ENCODE measurements at places on chromosomes 12 and 14.

GRCh38 chr14:20997115-20997514 is 2.0 kb upstream of the SLC39A2 start:
- DNase-seq: no peak

- DNase-seq: peak; percentile 22
Observed at GRCh38 chr14:102849526-102850379, 72.5 kb downstream of the TRAF3 start.

- DNase-seq: no peak
Observed at GRCh38 chr12:106190581-106190980, 51.8 kb upstream of the NUAK1 start.

- DNase-seq: no peak
Observed at GRCh38 chr12:6428326-6428725, 16.4 kb upstream of the CD27 start.

- DNase-seq: no peak
Observed at GRCh38 chr14:59334253-59334652, 130.9 kb downstream of the GPR135 start.

DNA sequence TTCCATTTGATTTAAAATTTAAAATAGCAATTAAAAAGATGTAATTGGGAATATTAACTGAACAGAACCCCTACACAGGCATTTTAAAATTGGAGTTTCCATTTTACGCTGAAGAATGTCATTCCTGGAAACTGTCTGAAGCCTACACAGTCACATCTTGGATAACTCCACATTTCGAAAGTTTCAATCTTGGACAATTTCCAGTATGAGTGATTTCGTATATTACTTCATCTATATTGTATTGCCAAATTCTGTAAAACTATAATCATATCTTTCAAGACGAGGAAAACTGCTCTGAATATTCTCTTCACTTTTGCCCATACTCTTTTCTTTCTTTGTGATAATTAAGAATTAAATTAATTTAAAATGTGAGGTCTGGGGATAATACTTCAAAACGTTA is 194.2 kb upstream of the ABCD2 start:
- no peak for DNase-seq

- peak; percentile 50 for DNase-seq
Observed at GRCh38 chr14:96797582-96798349, 584 bp downstream of the VRK1 start.

DNA sequence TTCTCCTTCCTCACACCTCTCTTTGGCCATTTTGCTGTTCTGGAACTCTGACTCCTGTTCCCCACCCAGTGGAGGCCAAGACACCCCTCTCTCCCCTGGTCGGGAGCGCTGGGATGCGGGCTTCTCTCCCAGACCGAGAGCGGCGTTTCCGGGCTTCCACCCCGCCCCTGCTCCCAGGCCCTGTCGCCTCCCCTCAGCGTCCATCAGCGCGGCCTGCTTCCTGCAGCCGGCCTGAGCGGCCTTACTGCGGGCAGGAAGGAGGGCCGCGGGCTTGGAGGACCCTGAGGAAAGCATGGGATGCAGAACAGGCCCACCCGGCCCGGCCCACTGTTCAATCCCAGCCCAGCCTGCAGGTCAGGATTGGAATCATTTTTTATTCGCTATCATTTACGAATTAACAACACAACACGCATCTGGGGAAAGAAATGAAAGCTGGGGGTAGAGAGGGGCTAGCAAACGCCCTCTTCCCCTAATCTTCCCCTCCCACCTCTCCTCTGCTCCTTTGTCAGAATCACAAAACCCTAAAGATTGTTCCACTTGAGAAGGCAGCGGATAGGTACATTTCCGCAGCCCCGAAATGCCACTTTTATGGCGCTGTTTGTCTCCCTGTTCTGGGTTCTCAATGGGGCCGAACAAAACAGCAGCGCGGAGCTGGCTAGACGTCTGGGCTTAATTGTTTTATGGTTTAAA is 3.8 kb upstream of the HOXC8 start:
- DNase-seq: peak; percentile 57

- peak; percentile 66 for DNase-seq
Observed at GRCh38 chr14:59483363-59483762, 845 bp downstream of the L3HYPDH start.

DNA sequence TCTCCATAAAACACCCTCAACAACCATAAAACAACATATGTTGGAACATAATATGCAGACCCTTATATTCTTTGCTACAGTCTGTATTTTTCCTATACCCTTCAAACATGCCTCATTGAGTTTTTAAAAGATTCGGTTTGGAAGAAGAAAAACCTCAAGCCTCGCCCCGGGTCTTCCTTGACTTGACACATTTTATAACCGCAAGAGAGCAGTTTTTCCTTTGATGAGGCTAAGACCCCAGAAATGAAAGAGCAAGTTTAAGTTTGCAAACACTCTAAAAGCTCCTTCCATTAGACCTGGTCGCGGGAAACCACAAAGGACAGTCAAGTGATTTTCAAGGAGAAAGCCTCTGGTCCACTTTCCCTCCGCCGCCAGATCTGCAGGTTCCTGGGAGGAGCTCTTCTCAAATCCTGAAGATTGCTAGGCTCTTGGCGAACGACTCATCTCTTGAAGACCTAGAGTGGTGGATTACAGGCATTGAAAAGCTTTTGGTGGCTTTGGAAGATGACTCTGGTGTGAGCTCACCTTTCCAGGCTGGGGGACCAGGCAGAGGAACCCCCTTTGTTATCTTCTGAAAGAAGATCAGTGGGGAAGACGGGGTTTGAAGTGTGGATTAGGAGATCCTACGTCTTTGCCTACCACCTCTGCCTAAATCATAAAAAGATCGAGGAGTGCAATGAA is at the start of gene ASCL4:
ASCL4 (plus strand) TSS at position 356 of the 681 bp plus-strand sequence. CDS start 515 bp downstream, outside the sequence.
- no peak for DNase-seq

DNA sequence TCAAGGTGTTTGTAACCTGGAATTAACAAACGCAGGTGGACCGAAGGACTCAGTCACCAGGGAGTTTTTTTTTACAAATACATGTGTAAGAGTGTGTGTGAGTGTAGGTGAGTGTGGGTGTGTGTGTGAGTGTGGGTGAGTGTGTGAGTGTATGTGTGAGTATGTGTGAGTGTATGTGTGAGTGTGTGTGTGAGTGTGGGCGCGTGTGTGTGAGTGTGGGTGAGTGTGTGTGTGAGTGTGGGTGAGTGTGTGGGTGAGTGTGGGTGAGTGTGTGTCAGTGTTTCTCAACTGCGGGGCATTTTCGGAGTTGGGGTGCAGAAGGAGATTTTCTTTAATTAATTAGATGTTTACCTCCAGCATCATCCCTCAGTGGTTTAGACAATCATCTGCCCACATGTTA is 1178.8 kb downstream of the VRK1 start:
- DNase-seq: no peak

GRCh38 chr12:107477018-107477417 is 208.6 kb upstream of the PWP1 start:
- DNase-seq: no peak

DNA sequence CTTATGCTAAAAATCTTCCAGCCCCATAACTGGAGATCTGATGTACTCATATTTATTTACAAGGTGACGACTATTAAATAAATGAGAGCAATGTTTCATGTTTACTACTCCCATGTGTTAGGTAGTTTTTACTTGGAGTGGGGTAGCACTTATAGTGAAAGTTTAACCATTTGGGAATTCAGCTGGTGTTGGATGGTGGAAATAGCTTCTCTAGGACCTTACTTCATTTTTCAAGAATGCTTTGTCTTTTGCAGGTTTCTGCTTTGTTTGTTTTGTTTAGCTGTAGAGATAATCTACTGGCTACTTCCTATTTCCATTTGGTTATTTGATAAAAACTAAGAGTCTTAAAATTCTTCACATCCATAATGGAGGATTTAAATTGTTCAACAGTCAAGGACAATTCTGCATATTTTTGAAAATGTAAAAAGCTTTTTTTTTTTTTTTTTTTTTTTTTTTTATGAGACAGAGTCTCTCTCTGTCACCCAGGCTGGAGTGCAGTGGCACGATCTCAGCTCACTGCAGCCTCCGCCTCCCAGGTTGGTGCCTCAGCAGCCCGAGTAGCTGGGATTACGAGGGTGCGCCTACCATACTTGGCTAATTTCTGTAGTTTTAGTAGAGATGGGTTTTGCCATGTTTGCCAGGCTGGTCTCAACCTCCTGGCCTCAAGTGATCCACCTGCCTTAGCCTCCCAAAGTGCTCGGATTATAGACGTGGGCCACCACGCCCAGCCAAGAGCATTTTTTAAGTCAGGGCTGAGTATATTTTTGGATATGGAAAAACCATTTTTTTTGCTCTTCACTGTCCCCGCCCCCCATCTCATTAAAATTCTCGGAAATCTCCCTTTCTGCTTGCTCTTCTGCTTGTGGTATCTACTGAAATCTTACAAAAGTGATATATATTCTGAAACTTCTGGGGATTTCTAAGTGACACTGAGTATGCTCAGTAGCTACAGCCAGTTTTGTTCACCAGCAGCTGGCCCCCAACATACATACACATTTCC is 1.4 kb upstream of the ABCD2 start:
- peak; percentile 2 for DNase-seq

- DNase-seq: no peak
Observed at GRCh38 chr12:112305951-112306350, 76.3 kb downstream of the HECTD4 start.

GRCh38 chr12:49027846-49028555 is 9.4 kb upstream of the PRKAG1 start:
- DNase-seq: no peak

- no peak for DNase-seq
Observed at GRCh38 chr14:77270361-77271112, 469 bp downstream of the NGB start.

DNA sequence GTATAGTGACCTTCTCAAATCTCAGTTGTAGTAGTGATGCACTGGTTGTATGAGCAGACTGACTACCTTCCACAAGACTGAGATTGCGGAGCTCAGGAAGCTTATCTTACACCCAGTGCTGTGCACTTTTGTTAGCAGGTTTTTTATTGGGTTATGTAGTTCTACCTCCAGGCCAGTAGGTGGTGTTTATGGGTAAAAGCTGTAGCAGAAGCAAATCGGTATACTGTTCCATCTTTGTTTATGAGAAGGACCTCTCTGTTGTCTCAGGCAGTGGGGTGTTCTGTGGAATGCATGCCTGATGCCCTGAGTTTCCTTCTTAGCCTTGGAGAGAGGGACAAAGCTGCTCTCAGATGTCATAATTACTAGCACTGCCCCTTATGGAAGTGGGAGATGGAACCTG is 217.8 kb downstream of the LRFN5 start:
- DNase-seq: no peak

DNA sequence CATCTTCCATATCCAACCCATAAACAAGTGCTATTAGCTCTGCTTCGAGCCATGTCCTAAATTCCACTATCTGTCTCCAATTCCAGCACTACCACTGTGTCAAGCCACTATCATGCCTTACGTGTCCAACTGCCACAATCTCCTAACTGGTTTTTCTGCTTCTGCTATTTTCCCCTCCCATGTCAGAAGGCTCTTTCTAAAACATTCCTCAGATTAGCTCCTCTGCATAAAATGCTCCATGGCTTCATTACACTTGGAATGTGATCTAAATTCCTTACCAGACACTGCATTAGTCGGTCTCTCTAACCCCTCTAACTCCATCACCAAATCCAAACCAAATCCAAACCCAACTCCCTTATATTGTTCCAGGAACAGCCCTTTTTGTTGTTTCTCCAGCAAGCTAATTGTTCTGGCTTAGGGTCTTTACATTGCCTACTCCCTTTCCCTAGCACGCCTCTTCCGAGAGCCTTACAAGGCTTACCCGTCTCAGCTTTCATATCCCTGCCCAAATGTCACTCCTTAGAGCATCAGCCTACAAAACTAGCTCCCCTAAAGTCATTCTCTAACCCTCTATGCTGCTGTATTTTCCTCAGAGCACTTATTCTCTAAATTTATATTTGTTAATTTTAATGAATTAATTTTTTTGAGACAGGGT is 139.7 kb downstream of the HELB start:
- DNase-seq: no peak
